ENCODE measurements at places on chromosomes 6 and 20. TPM values are rescaled to one million over a fixed set of nuclear protein-coding genes. Genes with fewer than 3 reads are reported as not detected.

JAG1 gene
- 156 TPM for total RNA-seq

OR2J3 gene
- not detected for total RNA-seq

CEP162 gene
- 2.1 TPM for total RNA-seq

PM20D2 gene
- 12.0 TPM for total RNA-seq

CBLN4 gene
- total RNA-seq: not detected

ZNF311 gene
- total RNA-seq: 0.84 TPM

NR2E1 gene
- not detected for total RNA-seq

PTK7 gene
- 123 TPM for total RNA-seq

SLC35B2 gene
- total RNA-seq: 74.6 TPM

NKX2-4 gene
- not detected for total RNA-seq

SLPI gene
- total RNA-seq: 13.8 TPM

OR2B6 gene
- total RNA-seq: not detected

C20orf202 gene
- total RNA-seq: not detected

PRL gene
- total RNA-seq: not detected

FOXF2 gene
- total RNA-seq: 0.49 TPM

HDGFL1 gene
- not detected for total RNA-seq

SIM1 gene
- total RNA-seq: not detected

Measured in hair follicular keratinocyte (primary cell).